H1 (cell line): ENCODE measurements at places on chromosomes 6 and 20. TPM values are rescaled to one million over a fixed set of nuclear protein-coding genes. Genes with fewer than 3 reads are reported as not detected.

DNA sequence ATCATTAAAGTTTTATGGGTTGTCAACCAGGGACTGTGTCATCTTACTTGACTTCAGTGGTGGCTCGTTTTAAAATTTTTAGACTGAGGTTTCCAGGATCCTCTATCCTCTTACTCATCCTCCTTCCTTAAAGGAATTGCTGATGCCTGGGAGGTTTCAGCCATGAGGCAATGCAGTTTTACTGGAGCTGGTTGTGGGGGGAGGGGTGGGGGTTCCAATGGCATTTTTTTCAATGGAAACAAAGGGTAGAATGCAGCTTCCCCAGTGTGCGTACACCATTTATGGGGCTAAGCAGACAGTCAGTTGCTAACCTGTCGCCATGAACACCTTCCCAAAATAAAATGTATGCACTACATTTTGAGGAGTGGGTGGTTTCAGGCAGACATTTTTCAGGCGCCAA is 88.0 kb downstream of the METTL24 start:
- DNase-seq, result peak; percentile 72

GRCh38 chr6:43793154-43793874 is 23.3 kb downstream of the VEGFA start:
- no peak for DNase-seq

DNA sequence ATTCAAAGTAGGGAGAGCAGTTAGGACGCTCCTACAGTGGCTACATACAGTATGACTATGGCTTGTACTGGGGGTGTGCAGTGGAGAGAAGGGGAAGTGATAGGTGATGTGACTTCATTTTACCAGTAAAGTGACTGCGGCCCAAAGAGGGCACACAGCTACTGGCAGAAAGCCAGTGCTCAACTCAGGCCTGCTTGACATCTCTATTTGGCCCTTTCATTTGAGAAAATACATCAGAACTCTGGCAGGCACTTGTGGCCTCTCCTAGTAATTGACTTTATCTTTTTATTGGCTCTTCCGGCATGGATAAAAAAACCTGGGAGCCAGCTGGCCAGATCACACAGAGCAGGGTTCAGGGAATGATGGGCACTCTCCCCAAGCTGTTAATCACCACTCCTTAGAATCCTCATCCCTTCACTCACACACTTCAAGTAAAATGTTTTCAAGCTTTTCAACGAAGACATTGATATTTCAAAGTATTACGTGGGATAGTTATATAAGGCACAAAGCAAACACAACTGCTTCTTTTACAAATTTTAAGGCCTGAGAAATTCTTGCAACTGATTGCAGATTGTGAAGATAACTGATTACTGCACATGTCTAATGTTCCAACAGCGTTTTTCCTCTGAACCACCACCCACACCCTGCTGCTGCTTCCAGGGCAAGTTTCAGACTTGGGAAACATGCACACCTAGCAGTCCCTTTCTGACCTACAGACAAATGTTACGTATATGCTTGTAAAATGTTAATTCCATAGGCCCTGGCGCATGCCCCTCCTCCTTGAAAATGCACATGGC is 73.5 kb downstream of the TNFRSF21 start:
- DNase-seq, result no peak

- DNase-seq, result no peak
These were observed 20.5 kb downstream of the COL20A1 start for GRCh38 chr20:63313349-63314014.

DNA sequence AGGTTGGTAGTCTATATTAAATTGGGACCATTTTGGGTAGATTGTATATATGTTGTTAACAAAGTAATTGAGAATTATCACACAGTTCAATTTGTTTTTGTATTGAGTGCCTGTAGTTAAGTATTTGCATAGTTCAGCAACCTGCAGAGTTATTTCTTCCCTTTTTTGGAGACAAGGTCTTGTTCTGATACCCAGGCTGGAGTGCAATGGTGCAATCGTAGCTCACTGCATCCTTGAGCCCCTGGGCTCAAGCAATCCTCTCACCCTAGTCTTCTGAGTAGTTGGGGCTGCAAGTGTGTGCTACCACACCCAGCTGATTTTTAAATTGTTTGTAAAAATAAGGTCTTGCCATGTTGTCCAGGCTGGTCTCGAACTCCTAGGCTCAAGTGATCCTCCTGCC is 250.5 kb downstream of the UTRN start:
- no peak for DNase-seq

DNA sequence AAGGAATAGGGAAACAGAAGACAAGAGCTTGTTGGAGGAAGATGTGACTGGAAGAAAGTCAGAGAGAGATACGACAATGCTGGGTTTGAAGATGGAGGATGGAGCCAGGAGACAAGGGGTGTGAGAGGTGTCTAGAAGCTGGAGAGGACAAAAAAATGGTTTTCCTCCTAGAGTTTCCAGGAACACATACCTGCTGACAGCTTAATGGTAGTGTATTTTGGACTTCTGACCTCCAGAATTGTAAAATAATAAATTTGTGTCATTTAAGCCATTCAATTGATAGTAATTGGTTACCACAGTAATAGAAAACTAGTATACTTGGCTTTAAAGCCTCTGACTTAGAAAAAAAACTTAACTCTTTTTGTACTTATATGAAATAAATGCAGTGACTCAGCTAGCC is 3.6 kb downstream of the AIG1 start:
- no peak for DNase-seq

DNA sequence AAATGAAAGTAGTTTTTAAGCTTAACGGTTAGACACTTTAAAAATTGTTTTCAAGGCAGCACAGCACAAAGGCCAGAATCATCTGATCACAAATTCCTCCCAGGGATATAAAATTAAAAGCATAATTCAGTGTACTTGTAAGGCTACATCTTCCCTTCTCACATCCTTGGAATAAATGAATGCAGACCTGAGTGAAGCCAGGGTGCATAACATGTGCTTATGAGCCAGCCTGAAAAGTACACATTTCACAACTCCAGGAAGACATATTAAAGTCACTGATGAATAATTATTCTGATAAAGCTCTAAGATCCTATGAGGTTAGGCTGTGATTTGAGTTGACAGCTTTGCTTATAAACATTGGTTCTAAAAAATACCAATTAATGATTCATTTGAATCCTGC is 163.6 kb downstream of the BTBD9 start:
- DNase-seq, result no peak

DNA sequence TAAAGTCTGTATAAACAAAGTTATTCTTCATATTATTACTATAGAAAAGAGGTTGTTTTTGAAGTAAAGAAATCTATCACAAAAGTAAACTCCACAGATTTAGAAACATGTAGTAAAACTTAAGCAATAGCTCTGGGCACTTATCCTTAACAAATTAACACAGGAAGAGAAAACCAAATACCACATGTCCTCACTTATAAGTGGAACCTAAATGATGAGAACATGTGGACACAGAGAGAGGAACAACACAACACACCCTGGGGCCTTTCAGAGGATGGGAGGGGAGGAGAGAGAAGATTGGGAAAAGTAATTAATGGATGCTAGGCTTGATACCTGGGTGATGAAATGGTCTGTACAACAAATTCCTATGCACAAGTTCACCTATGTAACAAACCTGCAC is 57.2 kb downstream of the C6orf58 start:
- no peak for DNase-seq

- DNase-seq, result peak; percentile 93
These were observed 95.5 kb upstream of the SCGN start for GRCh38 chr6:25556516-25556915.

GRCh38 chr6:51618563-51618962 is 468.9 kb downstream of the PKHD1 start:
- DNase-seq, result no peak

GRCh38 chr6:95496769-95497426 is 80.4 kb upstream of the MANEA start:
- no peak for DNase-seq

- no peak for DNase-seq
These were observed 52.7 kb downstream of the ADGRF1 start for GRCh38 chr6:46989398-46989797.

DNA sequence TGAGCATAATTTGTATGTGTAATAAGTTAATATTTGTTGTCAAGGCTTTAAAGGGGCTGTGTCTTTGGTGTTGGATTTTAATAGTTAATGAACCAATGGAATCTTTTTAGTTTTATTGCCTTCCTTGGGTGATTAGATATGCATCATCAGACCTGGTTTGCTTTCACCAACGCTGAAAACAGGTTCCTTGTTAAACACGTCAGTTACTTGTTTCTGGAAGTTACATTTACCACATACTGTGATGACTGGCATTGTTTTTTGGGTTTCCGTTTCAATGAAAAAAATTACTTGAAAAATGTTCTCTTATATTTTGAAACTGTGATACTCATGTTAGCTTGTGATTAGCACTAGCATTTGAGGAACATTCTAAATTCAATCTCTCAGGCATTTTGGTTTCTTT is 58.6 kb upstream of the RNF144B start:
- no peak for DNase-seq

The RAB23 gene
- total RNA-seq, result 17.2 and 17.5 TPM in 2 replicates

The SIM1 gene
- total RNA-seq, result 0.39 and 0.61 TPM in 2 replicates

The REPS1 gene
- 65.7 and 68.9 TPM in 2 replicates for total RNA-seq

The ADGRB3 gene
- total RNA-seq, result 0.94 and 1.2 TPM in 2 replicates

The ME1 gene
- total RNA-seq, result 3.9 and 4.2 TPM in 2 replicates
